SJSA1 (cell line): ENCODE measurements at places on chromosomes 12 and 14. TPM values are rescaled to one million over a fixed set of nuclear protein-coding genes. Genes with fewer than 3 reads are reported as not detected.

- no peak for DNase-seq
These were observed 40.2 kb downstream of the UBE3B start for GRCh38 chr12:109517619-109518018.

- DNase-seq, result no peak
These were observed 1.8 kb upstream of the DNAAF2 start for GRCh38 chr14:49636866-49637265.

DNA sequence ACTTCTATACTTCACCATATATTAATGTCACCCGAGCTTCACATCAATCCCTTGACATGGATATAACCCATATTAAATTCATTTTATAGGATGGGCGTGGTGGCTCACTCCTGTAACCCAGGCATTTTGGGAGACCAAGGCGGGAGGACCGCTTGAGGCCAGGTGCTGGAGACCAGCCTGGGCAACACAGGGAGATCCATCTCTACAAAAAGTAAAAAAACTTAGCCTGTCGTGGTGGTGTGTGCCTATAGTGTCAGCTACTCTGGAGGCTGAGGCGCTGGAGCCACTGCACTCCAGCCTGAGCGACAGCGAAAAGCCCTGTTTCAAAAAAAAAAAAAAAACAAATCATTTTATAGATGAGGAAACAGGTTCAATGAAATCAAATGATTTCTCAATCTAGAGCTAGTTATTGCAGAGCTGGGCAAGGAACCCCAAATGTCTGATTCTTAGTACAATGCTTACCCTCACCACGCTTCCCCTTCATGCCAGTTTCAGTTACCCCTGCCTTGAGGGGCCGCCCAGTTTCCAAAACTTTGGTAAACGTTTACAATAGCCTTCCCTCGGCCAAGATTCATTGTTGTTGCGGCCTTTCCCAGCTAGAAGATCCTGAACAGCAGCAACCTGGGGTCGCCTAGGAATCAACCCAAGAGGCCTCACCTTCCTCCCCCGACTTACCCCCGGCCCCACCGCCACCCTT is 751 bp downstream of the PSMB5 start:
- DNase-seq, result no peak

- no peak for DNase-seq
These were observed 302.5 kb downstream of the EMP1 start for GRCh38 chr12:13499008-13499407.

DNA sequence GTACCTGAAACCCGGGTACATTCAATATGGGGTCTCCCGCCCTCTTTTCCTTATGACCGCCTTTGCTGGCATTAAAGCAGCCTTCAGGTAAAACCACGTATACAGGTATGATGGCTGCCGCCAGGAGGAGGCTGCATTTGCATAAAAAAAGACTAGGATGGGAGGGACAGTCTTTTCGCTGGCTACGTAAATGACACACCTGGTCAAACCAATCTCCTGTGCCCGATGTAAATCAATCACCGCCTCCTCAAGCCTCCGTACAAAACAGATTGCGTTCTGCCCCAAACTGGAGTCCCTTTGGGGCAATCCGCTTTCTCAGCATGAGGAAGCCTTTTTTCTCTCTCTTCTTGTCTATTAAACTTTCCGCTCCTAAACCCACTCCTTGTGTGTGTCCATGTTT is 8.1 kb upstream of the ALDH1L2 start:
- no peak for DNase-seq

GRCh38 chr12:100213016-100213891 is 12.6 kb downstream of the ACTR6 start:
- no peak for DNase-seq

DNA sequence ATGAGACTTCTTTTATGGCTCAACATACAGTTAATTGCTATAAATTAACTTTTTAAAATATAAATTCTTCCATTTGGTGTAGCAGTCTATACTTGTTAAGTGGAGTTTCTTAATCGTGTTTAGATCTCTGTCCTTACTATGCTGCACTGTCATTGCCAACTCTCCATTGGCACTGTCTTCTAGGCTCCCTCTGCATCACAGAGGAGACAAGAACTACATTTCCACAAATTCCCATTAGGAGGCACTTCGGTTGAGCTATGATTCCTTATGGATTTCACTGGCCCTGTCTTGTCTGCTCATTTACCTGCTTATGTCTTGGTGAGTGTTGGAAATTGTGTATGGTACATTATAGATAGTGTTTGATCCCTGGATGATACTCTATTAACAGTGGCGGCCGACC is 630.9 kb upstream of the ATXN7L3B start:
- no peak for DNase-seq

- DNase-seq, result no peak
These were observed 211.3 kb downstream of the AACS start for GRCh38 chr12:125276567-125276966.

- DNase-seq, result no peak
These were observed 45.2 kb upstream of the OASL start for GRCh38 chr12:121084229-121084628.

- no peak for DNase-seq
These were observed 182.2 kb downstream of the CCDC59 start for GRCh38 chr12:82176026-82176425.

DNA sequence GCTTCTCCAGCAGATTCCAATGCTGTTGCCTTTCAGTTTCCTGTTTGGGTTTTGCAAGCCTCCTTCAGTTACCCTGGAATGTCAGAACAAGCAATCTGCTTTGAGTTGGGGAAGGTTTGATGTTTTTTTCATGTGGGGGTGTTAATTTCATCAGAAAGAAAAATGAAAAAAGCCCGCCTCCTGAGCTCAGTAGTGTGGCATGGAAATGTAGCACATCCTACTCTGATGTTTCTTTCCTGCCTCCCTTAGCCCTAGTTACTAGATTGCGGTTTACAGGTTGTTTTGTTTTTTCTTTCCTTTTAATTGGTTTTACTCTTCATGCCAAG is 22.6 kb downstream of the IFNG-AS1 start:
- DNase-seq, result no peak

DNA sequence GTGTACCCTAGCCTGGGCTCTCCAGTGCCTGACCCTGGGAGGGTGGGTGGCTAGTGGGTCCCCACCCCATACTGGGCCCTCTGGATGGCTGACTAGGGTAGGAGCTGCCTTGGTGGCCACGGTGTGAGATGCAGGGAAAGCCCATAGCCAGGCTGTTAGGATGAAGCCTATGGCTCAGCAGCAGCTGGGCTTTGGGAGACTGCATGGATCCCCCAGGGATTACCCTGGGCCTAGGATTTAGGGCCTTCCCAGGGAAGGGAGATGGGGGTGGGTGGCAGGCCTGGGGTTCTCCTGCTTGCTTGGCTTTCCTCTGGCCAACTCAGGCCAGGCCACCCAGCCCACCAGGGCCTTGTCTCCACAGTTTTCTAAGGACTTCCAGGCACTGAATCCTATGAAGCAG is 6.3 kb downstream of the GSTZ1 start:
- no peak for DNase-seq

- DNase-seq, result no peak
These were observed 20.9 kb downstream of the PDE6H start for GRCh38 chr12:14993537-14994266.

DNA sequence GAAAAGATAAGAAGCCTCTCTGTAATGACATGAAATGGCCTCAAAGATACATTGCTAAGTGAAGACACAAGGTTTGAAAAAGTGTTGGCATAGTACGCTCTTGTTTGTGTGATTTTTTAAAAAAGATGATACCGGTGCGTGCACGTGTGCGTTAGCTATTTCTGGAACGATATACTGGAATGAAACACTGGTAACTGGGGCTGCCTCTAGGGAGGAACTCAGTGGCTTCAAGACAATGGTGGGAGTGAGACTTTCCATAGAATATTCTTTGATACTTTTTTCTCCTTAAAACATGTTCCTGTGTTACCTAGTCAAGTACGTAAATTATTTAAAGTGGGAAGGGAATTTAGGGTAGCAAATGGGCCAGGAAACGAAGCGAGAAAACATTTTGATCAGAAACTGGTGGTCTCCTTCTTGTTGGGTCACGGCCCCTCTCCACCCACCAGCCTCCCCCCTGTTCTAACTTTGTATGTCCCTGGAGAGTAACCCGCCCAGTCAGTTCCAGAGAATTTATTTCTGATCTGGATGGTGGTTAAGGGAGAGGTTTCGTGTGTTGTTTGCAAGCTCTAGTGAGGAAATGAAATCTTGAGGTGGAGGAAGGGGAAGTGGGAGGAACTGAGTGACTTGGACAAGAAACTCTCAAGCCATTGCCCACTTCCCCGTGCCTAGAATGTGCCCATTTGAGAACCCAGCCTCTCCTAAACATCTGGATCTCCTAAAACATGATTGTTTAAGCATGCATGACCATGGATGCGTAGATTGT is 6.6 kb downstream of the FGF6 start:
- DNase-seq, result peak; percentile 16

GRCh38 chr14:105312973-105313372 is 1.6 kb upstream of the PACS2 start:
- DNase-seq, result no peak

GRCh38 chr12:24561411-24561871 is 387.5 kb downstream of the BCAT1 start:
- DNase-seq, result peak; percentile 44

GRCh38 chr12:49808686-49809380 is 19.4 kb downstream of the NCKAP5L start:
- peak; percentile 83 for DNase-seq

DNA sequence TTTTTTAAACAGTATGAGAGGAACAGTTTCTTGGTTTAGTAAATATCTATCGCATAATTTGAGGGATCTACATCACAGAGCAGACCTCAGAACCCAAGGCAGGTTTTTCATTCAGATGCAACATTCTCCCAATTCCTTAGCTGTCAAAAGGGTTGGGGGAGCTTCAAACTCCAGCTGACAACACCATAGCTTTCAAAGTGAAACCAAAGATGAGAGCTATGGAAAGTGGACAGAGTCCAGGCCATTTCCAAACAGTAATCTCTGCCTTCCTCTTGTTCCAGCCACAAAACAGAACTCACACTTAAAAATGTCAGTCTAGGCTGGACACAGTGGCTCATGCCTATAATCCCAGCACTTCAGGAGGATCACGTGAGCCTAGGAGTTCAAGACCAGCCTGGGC is 87.8 kb downstream of the SPRING1 start:
- no peak for DNase-seq

- no peak for DNase-seq
These were observed 362.3 kb downstream of the GLT1D1 start for GRCh38 chr12:129215556-129215955.

DNA sequence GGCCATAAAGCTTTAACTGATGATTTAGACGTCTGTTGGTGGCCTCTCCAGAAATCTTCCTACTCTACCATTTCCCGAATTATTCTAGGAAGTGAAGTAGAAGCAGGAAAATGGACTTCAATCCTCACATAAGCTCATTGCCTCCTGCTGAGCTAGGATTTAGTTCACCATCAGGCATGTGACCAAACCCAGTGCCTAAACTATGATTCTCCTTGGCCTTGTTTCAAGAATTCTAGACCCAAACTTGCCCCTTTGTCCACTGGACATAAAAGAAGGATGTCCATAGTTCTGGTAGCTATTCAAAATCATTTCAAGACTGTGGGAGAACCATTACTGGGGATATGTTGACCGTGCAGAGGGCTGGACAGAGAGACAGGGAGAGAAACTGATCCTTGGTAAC is 105.8 kb downstream of the C12orf50 start:
- DNase-seq, result no peak

GRCh38 chr14:32104803-32105202 is 27.7 kb downstream of the ARHGAP5 start:
- DNase-seq, result no peak

DNA sequence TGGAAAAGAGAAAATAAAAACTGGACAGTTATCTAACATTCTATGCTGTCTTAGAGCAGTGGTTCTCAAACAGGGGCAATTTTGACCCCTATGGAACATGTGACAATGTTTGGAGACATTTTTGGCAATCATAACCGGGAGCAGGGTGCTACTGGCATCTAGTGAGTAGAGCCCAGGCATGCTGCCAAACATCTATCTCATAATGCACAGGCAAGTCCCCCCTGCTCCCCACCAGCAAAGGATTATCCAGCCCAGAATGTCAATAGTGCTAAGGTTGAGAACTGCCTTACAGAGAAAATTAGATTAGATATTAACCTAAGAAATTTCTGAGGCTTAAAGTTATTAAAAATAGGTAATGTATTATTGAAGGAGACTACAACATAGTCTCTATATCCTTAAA is 22.9 kb upstream of the CATSPERB start:
- DNase-seq, result no peak

GRCh38 chr12:41310367-41310766 is 122.2 kb downstream of the PDZRN4 start:
- DNase-seq, result no peak

DNA sequence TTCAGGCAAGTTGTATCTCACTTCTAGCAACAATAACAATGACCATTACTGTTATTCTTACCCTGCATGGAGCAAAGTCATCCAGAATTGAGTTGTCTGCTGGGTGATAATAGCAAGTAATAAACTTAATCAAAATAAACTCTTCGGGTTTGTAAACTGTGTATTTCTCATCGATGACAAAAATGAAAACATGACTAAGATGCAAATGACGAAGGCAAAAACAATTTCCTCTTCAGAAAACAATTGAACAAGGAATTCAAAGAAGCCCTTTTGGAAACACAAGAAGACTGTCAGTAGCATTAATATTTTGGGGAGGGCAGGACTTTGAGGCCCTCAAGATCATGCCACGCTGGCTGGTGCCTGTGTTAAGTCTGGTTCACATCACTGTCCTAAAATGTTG is 232.0 kb downstream of the BTG1 start:
- no peak for DNase-seq

- no peak for DNase-seq
These were observed 130.2 kb upstream of the LRFN5 start for GRCh38 chr14:41476526-41476925.

- no peak for DNase-seq
These were observed 46.0 kb upstream of the CCDC60 start for GRCh38 chr12:119288576-119288975.

- no peak for DNase-seq
These were observed 24.8 kb downstream of the MVK start for GRCh38 chr12:109598428-109598854.

DNA sequence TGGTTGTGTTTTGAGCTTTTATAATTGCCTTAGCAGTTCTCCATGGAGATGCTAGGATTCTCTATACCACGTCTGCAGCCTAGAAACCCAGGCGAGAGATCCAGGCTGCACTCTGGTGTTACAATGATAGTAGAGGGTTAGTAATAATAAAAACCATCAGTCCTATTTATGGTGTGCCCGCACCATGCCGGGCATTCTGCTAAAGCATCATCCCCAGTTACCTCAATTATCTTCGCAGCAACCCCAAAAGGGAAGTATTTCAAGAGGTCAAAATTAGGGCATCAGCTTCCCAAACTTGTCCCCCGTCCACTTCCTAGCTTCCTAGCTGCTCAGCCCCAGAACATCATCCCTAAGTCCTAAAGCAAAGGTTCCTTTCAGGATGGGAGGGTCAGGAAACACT is 3.2 kb downstream of the SYNE3 start:
- DNase-seq, result no peak

- no peak for DNase-seq
These were observed 325.1 kb downstream of the BCL11B start for GRCh38 chr14:98946940-98947339.

- DNase-seq, result no peak
These were observed 16.0 kb downstream of the FOS start for GRCh38 chr14:75294649-75295033.

Gene ANKRD33
- total RNA-seq, result not detected in 2 replicates

Gene NAV3
- 25.0 and 58.0 TPM in 2 replicates for total RNA-seq

Gene RTN1
- 0.18 TPM in 1 of 2 replicates, not detected in the other for total RNA-seq

Gene MSI1
- total RNA-seq, result not detected in 2 replicates

Gene HEBP1
- total RNA-seq, result 3.2 and 6.6 TPM in 2 replicates

Gene GPX2
- total RNA-seq, result not detected in 2 replicates

Gene TROAP
- 50.1 and 50.8 TPM in 2 replicates for total RNA-seq

Gene ZNF891
- total RNA-seq, result 0.03 and 0.11 TPM in 2 replicates

Gene GALNT8
- total RNA-seq, result not detected in 2 replicates

Gene ISM2
- total RNA-seq, result not detected in 2 replicates

Gene EPYC
- total RNA-seq, result 0.05 TPM in 1 of 2 replicates, not detected in the other

Gene NELL2
- total RNA-seq, result not detected in 2 replicates

Gene LRRC10
- total RNA-seq, result not detected in 2 replicates

Gene PRH2
- total RNA-seq, result not detected in 2 replicates

Gene MDM1
- total RNA-seq, result 11.2 and 17.1 TPM in 2 replicates
